ENCODE measurements at places on chromosomes 6 and 20.
A peak's percentile ranks its signal among the peaks of the same experiment; 100 is the strongest.

DNA sequence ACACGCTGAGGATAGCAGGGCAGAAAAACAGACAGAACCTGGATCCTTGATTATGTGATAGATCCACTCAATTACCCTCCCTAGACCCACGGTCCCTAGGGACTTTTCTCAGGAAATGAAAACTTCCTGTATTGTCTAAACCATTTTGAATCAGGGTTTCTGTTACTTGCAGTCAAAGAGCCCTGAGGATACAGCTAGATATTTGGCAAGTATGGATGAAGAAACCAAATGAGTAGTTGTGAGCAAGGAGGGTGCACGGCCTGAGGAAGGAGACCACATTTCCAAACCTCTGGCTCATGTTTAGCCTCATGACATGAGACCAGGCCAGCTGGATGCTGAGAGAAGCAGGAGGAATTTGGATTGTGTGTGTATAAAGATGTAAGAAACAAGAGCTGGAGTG lies 91.6 kb downstream of the MRPL14 start:
- no peak for DNase-seq

- no peak for DNase-seq
These were observed 46.4 kb upstream of the TGM2 start for GRCh38 chr20:38211200-38212097.

- DNase-seq, result no peak
These were observed 115.5 kb upstream of the CD93 start for GRCh38 chr20:23201658-23202057.

- DNase-seq, result no peak
These were observed 60.5 kb upstream of the SLC22A23 start for GRCh38 chr6:3517350-3517749.

DNA sequence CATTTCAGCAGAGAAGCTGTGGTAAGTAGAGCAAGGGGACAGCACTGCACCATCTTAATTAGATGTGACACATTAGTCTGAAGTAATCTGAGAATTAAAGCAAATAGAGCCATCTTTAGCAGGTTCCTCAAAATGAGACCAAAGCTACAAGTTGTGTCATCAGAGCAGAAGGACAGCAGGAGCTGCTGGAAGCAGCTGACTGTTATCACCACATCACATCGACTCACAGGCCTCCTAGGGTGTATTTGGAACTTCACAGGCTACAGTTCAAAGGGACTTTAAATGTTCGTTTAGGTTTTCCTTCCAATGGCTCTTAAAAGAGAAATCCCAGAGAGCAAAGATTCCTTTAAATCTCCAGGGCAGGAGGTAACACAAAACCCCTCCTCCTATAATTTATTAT lies 69.5 kb downstream of the LCA5 start:
- no peak for DNase-seq

DNA sequence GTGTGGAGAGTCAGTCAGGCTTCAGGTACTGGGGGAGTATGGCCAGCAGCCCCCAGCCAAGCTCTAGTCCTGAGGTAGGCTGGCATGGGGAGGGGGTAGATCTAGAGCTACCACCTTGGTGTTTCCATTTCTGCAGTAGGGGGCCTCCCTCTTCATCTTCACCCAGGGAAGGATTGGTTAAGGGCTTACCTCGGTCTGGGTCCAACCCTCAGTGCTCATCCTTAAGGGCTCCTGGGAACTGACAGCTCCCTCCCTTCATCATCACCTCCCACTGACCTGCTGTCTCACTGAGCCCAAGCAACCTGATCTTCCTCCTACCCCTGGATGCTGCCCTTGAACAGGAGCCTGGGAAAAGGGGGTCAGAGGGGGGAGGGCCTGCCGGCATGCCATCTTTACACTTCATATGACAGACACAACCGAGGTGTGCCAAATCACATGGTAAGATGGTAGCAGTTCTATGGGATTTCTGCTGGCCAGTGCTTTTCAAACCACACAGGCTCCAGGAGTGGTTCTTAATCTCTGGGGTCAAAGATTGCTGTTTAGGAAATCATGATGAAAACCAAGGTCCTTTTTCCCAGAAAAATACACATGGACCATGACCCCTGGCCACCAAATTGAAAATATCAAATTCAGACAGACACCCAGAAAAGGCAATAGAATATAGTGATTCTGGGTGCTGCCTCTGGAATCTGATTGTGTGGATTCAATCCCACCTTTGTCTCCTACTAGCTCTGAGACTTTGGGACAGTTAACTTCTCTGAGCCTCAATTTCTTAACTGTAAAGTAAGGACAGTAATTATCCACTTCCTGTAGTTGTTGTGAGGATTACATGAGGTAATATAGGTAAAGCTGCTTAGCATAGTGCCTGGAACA lies 3.0 kb downstream of the TP53INP2 start:
- no peak for DNase-seq

DNA sequence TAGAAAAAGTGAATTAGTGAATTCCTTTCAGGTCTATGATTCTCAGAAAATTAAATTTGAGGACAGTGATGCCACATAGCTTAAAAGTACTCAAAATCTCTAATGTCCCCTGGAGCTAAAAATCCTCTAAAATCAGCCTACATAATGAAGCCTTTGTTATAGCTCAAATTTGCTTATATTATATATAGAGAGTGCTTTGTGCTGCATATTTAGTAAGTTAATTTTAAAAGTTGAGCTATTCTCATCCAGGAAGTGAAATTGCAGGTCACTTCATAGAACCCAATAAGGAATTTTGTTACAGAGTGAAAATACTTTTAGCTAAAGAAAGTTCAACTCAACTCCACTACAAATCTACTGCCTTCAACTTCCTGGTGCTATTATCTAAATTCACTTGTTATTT lies 507.5 kb upstream of the MAP3K7 start:
- DNase-seq, result no peak

- no peak for DNase-seq
These were observed 396.6 kb upstream of the ID4 start for GRCh38 chr6:19440531-19440930.

DNA sequence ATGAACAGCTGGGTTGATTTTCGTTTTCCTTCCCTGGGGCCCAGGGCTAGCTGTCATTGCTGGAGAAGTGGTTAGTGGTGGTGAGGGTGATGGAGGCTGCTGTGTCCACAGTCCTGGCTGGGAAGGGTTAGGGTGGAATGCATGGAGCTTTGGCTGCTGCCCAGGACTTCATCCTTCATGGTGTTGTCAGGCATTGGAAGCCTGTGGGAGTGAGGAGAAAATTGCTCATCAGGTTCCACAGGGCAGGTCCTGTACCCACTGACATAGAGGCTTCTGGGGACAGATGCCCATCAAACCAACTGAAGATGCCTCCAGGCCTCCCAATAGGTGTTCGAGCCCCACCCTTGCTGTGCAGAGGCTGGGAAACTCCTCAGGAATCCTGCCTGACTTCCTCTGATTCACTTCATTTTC lies 262.4 kb upstream of the SUPT3H start:
- DNase-seq, result no peak

DNA sequence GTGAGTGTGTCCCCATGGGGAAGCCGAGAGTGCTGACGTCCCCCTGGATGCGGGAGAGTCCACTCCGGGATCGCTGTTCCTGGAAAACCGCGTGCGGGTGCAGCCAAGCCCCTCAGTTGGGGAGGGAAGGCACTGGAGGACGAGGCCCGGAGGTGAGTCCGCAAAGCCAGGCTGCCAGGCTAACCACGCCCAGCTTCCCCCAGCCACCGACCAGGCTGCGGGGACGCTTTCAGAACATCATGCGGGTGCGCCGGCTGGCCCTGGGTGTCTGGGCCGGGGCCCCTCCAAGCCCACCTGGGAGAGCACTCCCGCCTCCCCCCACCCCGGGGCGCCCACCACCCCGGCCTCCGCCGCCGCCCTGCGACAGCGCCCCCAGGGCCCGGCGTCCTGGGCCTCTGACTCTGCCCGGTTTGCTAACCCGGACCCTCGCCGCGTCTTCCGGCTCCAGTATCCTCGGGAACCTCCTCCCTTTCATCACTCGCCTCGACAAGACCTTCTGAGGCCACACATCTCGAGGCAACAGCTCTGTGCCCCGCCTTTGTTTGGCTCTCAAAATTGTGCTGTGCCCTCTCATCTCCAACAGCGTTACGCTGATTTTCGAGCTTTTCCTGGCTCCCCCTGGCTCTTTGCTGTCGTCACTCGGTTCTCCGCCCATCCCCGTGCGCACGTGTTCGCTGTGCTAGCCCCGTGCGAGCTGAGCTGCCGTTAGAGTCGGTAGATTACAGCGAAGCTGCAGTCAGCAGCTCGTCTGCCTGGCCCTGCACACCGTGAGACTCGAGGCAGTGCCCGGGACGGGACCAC lies 47.1 kb upstream of the ENTPD6 start:
- DNase-seq, result peak; percentile 21

DNA sequence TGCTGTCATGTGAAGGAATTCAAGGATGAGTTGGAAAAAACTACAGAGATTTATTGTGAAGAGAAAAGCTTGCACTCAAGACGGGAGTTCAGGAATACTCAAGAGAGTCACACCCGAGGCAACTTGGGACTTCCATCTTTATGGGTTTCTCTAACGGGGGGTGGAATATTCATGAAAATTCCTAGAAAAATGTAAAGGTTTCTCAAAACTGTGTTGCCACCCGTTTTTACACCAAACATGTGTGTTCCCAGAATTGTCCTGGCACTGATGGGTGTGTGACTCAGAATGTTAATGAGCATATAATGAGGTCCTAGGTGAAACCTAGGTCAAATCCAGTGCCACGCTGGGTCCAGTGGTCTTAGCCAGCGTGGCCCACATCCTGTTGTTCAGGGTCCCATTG lies 381.5 kb downstream of the CDH26 start:
- no peak for DNase-seq

GRCh38 chr20:23050847-23051627 lies 1.6 kb upstream of the THBD start:
- DNase-seq, result no peak
